ENCODE measurements at places on chromosomes 7 and 10.

DNA sequence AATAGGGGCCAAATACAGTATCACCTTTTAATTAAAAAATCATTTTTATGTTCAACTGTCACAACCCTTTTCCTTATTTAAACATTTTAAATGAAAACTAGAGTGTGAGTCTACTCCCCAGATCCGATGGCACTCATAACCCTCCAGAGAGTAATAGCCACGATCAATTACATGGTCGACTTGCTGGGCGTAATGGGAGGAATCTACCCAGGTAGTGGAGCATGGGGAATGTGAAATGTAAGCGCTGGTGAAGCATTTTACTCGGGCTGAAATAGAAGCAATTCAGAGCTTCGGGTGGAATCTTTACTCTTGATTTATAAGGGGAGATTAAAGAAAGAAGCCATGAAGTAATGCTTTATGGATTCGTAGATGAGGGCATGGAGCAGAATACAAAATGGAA, 321.9 kb downstream of the ACTR3B start:
- DNase-seq, result no peak

GRCh38 chr10:70621503-70622078, 19.1 kb upstream of the PRF1 start:
- DNase-seq, result no peak

DNA sequence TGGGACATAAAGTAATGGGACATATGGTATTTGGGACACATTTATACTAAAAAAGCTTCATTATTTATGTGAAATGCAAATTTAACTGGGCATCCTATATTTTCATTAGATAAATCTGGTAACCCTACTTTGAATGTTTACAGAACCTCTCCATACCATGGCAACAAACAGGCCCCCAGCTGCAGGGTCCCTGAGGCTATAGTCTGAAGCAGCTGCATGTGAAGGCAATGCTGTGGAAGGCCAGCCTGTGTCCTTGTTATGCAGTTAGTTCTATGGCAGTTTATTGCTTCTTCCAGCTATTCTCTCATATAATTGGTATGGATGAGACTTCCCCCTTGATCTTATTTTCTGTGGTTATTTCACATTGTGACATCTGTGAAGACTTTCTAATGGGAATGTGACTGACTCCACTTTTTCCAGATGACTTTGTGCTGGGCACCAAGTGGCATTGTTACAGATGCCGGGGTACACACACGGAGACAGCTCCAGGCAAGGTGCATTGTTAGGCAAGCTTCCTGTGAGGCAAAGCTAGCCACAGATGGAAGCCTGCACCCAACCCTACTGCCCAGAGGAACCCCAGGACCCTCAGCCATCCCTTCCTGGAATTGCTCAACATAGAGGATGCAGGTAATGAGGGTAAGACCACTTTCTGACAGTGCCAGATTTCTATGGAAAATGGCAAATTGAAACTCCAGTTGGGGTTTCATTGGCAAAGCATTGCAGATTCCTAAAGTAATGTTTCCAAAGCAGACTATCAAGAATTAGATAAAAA, 49.5 kb upstream of the ADAM12 start:
- no peak for DNase-seq

DNA sequence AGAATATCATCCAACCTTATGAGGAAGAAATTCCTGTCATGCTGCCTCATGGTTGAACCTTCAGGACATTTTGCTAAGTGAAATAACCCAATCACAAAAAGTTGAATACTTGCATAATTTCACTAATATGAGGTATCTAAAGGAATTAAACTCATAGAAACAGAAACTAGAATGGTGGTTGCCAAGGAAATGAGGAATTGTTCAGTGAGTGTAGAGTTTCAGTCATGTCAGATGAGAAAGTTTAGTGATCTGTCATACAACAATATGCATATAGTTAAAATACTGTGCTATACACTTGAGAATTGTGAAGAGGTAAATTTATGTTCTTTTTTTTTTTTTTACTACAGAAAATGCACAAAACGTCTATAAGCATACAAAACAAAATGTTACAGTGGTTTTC, 60.7 kb downstream of the R3HCC1L start:
- DNase-seq, result no peak

DNA sequence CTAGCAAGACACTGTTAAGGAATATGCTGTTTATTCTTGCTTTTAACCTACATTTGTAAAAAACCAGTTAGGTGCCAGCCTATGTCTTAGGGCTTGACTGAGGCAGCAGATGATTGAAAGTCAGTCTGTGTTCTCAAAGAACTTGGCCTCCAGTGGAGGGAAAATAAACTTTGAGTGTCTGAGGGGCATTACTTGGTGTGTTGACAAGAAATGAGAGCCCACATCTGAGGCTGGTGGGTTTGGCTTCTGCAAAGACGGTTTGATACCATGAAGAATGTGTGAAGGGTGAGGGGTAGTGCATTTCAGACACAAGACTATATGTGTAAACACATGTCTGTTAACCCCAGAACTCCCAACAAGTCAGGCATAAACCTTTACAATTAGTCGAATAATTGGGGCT, 28.5 kb downstream of the CCSER2 start:
- no peak for DNase-seq

- no peak for DNase-seq
Measured at GRCh38 chr7:32616625-32617024, 121.3 kb downstream of the AVL9 start.
